ENCODE measurements at places on chromosomes 11 and 22.

DNA sequence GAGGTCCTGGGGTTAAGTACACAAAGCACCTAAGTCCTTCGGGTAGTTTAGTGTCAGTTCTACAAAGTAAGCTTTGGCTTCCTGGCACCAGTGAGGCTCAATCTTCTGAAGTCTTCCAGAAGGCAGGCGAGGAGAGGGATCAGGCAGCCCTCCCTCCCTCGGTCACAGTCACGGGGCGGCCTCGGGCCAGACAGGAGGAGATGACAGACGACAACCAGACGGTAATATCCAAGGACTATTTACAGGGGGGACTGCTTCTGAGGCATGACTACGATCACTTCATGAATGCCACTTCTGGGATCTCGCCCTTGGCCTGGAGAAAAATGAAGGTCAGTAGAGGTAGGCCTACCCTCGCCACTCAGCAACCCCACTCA is 383 bp upstream of the TMEM223 start:
- DNase-seq, result no peak

DNA sequence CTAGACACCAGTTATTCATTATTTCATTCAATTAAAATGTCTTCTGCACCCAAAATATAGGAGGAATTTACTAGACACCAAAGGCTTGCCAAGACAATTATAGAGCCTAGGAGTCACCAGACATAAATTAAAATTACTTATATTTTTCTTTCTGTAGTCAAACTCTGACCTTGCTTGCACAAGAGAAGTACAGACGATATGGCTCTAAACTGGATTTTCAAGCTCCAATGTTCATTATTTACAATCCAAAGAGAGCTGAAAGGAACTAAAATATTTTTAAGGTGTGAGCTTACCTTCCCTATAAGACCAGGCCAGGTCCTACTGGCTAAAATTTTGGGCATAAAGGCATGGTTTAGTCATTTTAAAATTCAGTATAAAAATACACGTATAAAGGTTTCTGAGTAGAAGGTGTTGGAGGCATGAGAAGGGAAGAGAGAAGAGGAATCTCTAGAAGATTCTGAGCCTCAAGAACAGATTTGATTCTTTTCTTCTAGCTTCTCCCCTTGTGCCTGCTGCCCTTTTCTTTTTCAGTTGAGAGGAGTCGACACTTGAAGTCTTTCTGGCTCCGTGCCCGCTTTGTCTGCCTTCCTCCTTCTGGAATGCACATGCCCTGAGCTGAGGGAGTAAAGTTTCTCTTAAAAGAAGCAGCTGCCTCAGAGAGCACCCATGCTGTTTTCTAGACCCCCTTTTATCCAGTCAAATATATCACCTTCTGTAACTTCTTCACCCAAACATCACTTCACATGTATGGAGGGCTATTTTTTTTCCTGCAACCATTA is 13.5 kb downstream of the C11orf97 start:
- DNase-seq, result no peak

DNA sequence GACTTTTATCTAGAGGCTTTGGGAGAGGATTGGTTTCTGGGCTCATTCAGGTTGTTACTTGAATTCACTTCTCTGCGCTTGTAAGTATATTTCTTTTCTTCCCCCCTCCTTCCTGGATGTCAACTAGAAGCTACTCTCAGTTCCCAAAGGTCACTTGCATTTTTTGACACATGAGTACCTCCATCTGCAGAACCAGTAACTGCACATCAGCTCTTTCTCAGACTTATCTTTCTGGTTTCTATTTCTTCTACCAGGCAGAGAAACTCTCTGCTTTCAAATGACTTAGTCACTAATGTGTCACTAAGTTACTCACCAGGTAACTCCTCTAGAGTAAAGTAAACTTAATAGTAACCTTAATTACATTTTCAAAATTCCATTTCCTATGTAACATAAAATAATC is 773.0 kb upstream of the LUZP2 start:
- DNase-seq, result no peak

- no peak for DNase-seq
Measured at GRCh38 chr22:48346311-48346710, 1481.4 kb downstream of the BRD1 start.

- DNase-seq, result no peak
Measured at GRCh38 chr22:17098379-17098819, 13.6 kb downstream of the IL17RA start.

DNA sequence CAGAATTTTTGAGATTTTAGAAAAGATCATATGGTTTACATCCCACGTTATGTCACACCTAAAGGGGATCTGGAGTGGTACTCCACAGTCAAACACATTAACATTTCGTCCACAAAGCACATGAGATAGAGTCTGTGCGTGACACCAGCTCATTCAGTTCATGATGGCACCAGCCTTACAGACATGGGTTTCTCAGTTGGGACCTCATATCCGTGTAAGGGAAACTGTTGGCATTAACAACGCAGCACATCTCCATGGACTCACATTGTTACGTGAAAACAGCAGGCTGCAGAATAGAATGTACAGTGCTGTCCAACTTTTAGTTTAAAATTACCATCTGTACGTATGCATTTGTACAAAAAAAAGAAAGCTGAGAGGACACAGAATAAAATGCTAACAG is 14.0 kb downstream of the RIC8A start:
- DNase-seq, result no peak

DNA sequence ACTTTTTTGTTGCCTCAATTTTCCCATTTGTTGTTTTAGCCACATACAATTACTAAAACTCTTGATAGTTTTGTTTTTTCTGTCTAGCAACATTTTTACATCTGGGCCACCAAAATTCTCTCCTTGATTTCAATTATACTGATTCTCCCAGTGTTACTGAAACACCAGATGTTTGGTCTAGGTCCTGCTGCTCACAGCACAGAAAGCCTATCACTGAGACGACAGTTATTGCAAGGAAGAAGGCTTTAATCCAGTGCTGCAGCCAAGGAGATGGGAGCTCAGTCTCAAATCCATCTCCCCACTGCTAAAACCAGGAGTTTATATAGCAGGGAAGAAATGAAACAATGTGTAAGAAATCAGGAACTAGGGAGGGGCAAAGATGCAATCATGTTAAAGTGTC is 837.7 kb upstream of the CNTN5 start:
- no peak for DNase-seq

DNA sequence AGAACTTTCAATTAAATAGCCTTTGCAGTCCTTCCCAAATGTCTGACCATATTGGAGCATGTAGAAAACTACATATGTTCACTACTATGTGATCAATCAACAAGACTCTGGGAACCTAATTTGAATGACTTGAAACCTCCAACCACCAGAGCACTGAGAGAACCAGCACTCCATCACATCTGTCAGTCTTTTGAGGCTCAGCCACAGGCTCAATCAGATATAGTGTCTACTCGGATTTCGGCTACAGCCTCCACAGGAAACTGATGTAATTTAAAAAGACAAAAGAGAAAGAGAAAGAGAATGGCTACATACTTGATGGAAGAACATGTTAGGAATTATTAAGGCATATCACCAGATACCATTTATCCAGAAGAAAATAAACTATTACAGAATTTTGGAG is 859.0 kb downstream of the FAM181B start:
- no peak for DNase-seq

GRCh38 chr11:27933992-27934829 is 173.7 kb downstream of the KIF18A start:
- DNase-seq, result no peak

DNA sequence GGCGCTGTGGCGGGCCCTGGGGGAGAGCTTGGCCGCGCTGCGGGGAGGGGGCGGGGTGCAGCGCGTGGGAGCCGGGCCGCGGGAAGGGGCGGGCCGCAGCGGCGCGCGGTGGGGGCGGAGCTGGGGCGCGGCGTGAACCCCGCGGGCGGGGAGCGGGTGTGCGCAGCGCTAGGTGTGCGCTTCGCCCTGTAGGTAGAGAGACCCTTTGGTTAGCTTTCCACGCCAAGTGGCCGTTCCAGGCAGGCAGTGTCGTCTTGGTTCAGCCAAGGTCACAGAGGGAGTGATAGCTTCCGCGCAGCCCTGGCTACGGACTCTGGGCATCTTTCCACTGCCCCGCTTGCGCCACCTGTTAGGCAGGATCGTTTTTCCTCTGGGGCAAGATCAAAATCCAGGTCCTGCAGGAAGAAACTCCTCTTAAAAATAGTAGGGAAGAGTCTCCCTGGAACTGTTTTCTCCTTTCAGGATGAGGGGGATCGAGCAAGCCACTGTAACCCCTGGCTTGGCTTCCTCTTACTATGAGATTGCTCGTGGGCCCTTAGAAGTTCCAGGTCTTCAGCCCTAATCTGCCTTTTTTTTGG is 434 bp downstream of the BANF1 start:
- DNase-seq, result no peak

DNA sequence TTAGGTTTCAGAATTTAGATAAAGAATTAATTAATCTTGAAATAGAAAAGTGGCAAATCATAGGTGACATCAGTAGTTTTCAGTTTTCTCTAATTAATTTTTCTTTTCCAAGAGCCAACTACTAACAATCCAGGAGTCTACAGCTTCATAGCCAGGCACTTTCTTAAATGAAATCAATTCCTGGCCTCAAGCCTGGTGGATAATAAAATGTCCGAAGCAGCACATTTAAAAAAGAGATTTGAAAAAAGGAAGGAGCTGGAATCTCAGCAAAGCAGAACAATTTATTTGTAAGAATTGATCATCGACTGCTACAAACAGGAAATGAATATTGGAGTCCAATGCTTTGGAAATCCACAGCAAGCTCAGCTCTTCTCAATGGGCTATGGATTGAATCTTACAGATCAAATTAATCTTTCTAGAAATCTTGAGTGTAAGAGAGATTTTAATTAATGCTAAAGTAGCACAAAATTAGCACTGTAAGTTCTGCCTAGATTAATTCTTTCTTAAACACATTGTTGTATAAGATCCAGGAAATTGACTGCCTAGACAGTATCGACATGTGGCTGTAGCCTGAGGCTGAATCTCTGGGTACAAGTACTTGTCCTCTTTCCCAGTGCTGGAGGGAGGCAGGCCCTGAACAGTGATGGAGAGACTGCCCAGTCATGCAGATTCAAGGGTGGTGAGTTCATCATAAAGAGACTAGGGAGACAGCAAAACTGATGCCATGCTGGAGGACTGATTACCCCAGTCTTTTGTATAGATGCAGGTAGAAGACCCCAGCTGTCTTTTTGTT is 167.8 kb upstream of the POU2AF2 start:
- DNase-seq, result no peak

DNA sequence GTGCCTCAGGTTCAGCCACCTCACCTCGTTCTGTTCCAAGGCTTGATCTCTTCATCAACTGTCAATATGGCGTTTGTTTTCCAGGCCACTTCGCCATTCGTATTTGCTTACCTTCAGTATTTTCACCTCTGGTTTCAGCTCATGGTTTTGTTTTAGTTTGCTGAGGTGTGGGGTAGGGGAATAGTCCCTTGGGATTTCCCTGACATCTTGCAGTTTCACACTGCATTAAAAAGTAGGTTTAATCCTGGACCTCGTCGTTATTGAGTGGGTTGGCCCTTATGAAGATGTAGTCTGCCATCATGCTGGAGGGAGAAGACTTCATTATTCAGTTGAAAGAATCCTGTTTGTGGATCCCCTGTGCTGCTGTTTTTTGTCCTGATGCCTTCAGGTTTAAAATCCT is 46.0 kb downstream of the C11orf91 start:
- DNase-seq, result no peak

- DNase-seq, result no peak
Measured at GRCh38 chr11:73521621-73522020, 76.3 kb downstream of the FAM168A start.

DNA sequence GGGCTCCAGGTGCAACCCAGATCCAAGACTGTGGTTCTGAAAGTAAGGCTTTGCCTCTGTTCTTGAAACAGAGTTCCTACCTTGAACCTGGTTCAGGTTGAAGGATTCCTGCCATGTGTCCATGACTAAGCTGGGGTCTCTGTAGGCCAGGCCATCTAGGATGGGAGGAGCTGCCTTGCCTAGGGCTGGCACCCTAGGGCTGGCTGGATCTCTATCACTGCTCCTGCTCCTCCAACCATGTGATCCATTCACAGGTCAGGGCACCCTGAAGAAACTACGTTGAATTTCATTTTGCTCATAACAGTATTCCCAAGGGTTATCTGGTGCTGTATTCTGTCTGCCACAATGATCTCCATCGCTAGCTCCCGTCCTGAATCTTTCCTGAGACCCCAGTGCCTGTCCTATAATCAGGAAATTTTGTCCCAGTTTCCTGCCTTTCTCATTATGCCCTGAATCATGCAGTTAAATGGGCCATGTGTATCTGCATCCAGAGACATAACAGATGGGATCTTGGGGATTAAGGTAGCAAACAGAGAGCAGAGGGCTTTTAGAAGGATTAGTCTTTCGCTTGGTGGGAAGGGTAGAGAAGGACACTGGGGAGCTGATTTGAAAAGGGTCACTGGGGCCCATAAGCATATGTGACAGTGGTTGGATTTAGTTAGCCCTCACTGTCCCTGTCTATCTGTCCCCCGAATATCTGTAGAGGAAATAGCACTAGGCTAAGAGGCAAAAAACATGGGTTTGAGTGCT is 98.2 kb upstream of the MTMR2 start:
- DNase-seq, result no peak

DNA sequence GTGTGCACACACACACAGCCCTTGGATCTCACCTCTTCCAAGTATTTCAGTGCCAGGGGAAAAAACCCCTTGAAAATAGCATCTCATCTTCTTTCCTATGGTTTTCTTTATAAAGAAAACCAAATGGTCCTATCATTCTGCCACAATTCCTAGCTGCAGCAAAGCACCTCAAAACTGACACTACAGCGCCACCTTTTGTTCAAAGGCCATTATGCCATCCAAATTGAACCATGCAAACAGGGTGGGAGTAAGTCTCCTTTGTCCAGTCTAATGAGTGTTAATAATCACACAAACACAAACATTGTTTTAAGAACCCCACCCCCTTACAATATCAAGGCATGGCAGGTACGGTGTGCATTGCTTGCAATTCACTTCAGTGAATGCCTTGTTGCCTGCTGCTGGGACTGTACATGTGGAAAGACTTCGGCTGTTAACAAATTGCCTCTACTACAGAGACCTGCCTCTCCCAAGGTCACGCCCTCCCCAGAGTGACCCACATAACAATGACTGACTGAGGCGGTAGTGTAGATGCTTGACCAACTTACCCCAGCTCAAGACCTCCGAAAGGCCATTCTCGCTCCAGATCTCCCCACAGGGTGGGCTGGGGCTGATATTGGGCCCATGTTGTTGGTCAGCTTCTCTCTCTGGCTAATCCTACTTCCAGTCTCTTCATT is 31.7 kb downstream of the FAM181B start:
- DNase-seq, result peak; percentile 8

DNA sequence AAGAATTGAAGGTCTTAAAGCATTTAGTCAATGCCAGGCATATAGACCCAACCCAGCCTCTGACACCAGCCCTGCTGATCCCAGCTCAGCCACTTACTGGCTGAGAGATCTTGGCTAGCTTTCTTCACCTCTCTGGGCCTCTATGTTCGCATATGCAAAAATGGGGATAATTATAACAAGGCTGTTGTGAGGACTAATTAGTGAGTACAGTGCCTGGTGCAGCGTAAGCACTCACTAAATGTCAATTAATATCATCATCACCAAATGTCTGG is 10.5 kb downstream of the CHST1 start:
- no peak for DNase-seq

Data from stimulated activated CD8-positive, alpha-beta memory T cell treated with anti-CD3 and anti-CD28 coated beads, Interleukin-2, amount 100 ng/mL, for 48 hours (primary cell).